ENCODE measurements at places on chromosomes 7 and 10. TPM values are rescaled to one million over a fixed set of nuclear protein-coding genes. Genes with fewer than 3 reads are reported as not detected.

Gene AKR1C8
- total RNA-seq: not detected

Gene ZNF775
- 3.2 TPM for total RNA-seq

Gene SFMBT2
- 6.5 TPM for total RNA-seq

Gene CRTAC1
- total RNA-seq: 0.93 TPM

Gene TMEM196
- total RNA-seq: not detected

Gene ACSL5
- 3.6 TPM for total RNA-seq

Gene OPN4
- 0.46 TPM for total RNA-seq

Gene IL15RA
- 9.6 TPM for total RNA-seq

Gene CFTR
- total RNA-seq: not detected

Gene CALD1
- total RNA-seq: 40.2 TPM

Data from psoas muscle (tissue), 8 donors.